ENCODE measurements at places on chromosomes 1 and 21. TPM values are rescaled to one million over a fixed set of nuclear protein-coding genes. Genes with fewer than 3 reads are reported as not detected.

DNA sequence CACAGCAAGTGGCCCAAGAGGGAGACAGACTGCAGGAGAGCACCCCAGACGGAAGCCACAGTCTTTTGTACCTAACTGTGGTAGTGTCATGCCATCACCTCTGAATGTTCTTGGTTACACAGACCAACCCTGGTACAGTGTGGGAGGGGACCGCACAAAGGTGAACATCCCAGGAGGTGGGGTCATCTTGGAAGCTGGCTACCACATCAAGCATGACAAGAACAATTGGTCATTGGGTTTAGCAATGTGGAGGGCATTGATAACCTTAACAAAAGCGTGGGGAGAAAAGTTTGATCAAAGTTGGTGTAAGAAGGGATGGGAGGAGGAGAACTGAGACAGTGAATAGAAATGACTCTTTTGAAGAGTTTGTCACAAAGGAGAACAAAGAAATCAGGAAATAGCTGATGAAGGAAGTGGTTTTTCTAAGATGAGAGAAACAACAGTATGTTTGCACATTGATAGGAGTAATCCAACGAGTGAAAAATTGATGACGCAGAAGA is 87.1 kb upstream of the CACNA1E start:
- DNase-seq: no peak

GRCh38 chr21:25999921-26000582 is 170.5 kb downstream of the APP start:
- peak; percentile 52 for DNase-seq

DNA sequence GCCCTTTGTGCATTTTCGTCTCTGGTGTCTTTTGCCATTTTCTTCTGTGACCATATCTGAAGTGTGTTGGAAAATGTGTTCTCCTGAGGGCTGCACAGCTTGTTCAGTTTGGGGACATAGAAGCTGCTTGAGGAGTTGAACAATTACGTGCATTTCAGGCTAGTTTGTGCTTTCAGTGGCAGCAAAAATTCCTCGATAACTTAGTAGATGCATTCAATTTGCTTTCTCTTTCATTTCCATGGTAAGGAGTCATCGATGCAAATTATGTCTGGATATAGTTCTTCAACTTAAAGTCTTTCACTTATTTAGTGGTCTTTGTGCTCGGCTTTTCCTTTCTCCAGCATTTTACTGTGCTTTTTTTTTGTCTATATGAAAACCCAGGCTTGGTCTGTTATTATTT is 441.5 kb downstream of the PLA2G4A start:
- DNase-seq: no peak

DNA sequence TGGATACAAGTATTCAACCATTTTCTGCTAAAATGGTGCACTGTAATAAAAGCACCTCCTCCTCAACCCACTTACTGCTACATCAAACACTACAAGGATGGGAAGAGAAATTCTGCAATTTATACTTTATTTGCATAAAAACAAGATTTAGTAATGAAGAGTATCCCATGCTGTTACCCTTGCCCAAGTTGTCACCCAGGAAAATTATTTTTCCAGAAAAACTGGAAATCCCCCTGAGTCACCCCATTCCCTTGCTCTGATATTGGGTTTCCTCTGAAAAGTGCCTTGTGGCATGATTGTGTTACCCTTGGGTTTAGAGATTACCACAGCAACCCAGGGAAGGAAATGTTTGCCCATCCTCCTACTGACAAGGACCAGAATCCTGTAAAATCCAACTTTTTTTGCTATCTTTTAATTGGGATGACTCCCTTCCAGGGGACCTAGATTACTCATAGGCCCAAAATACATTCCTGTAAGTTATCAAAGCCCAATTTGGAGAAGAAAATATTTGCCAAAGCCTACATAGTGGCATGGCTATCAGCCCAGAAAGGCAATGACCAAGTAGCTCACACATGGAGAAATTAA is 16.5 kb upstream of the ZC3H11B start:
- DNase-seq: no peak

Gene AMIGO1
- 5.0 TPM for total RNA-seq

DNA sequence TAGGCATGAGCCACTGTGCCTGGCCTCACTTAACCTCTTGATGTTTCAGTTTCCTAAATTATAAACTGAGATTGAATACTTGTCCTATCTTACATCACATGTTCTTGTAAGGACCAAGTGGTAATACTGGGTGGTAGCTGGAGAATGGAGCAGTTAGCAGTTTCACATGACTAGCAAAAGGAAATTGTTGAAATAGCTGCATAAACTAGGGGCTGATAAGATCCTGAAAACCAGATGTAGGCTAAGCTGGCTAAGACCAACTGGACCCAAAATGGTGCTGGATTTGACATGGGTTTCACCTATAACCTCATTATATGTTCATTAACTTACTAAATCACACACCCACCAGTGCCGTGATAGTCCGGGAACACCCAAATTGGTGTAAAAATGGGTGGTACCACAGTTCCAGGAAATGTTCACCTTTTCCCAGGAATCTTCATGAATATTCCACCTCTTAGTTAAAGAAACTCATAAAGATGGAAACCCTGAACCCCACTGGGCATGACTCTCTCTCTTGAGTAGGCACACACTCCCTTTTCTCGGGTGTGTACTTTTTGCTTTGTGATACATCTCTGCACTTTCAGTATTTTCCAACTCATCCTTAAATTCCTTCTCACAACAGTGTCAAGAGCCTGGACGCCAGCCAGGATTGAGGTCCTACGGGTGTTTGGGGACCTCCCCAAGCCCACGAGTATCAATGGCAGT is at the start of gene PAPPA2:
PAPPA2 (plus strand) TSS at position 502 of the 705 bp plus-strand sequence. CDS start 93,148 bp downstream, outside the sequence.
- DNase-seq: no peak

DNA sequence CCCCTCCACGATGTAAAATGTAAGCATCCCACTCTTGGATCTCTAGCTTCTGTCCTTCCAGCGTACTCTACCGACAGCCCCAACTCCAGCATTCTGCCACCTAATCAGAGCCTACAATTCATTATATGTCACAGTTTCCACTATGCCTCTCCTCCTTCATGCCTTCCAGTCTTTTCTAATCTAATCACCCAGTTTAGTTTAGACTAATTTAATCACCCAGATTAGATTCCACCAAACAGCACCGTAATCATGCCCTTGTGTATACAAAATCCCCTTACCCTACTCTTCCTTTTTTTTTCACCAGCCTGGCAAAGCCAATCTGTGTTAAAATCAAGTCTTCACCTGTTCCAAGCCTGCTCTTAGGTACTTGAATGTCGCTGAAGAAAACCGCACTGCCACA is 49.8 kb upstream of the KANK4 start:
- no peak for DNase-seq

DNA sequence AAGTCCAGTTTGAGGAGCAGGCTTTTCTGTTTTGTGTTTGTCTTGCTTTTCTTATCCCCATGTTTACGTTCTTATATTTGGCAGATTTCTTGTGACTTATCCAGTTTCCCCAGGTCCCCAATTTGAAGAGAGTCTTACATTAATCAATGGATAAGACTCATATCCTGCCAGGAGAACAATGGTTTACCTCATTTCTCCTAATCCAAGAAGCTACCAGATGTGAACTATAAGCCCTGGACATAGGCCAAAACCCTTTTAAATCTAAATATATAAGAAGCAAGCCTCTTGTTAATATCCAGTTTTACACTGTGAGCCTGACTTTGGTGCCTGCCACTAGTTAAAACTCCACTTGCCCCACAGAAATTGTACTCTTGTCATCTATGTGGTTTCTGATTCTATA is 15.1 kb upstream of the COP1 start:
- no peak for DNase-seq

Gene MYCL
- total RNA-seq: 0.70 TPM

- no peak for DNase-seq
These were observed 44.1 kb upstream of the PALMD start for GRCh38 chr1:99601709-99602403.

GRCh38 chr1:85452948-85453347 is 12.0 kb downstream of the DDAH1 start:
- DNase-seq: no peak

- no peak for DNase-seq
These were observed 2222.6 kb downstream of the MRPL39 start for GRCh38 chr21:23384679-23385078.

- DNase-seq: no peak
These were observed 51.0 kb downstream of the GADD45A start for GRCh38 chr1:67735806-67736627.

- DNase-seq: no peak
These were observed 2.2 kb upstream of the LAPTM5 start for GRCh38 chr1:30759718-30760281.

- DNase-seq: no peak
These were observed 62.3 kb downstream of the LDLRAD2 start for GRCh38 chr1:21874328-21874727.

DNA sequence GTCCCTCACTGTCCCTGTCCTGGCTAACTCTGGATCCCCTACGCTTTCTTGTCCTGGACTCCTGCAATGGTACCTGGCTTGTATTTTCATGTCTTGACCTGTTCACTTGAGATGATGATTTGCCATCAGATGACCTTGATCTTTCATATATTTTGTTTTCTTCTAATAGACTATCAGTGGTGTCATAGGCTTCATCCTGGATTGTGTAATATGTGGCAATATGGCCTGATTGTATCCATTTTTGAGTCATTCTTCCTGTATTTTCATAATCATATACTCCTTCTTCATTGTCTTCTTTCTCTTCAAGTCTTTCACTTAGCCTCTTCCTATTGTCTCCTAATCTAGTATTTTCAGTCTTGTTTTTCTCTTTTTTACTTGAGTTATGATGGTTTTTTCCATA is 11.1 kb downstream of the FLG start:
- DNase-seq: no peak

Gene FMO3
- total RNA-seq: not detected

DNA sequence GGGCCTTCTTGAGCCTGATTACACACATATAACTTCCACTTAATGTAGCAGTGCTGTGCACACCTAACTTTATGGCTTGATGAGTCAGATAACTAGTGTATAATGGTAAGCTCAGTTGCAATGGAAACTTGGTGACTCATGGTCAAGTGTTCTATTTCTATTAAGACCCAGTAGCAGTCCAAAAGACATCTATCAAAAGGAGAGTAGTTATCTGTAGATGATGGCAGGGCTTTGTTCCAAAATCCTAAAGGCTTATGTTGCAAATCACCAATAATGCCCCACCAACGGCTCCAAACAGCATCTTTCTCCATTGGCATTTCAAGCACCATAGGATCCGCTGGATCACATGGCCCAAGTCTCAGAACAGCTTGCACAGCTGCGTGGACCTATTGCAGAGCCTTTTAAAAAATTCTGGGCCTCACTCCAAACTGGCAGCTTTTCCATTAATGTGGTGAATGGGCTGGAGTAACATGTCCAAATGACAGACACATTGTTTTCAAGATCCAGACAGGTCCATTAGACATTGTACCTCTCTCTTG is 566.8 kb upstream of the USP24 start:
- DNase-seq: no peak

Gene VN1R5
- total RNA-seq: not detected

Gene MYOG
- total RNA-seq: not detected

Gene NPR1
- not detected for total RNA-seq

Gene ATAD3C
- 1.5 TPM for total RNA-seq

- DNase-seq: no peak
These were observed 33.2 kb upstream of the KIAA0040 start for GRCh38 chr1:175225805-175226129.

Gene THEM5
- not detected for total RNA-seq

DNA sequence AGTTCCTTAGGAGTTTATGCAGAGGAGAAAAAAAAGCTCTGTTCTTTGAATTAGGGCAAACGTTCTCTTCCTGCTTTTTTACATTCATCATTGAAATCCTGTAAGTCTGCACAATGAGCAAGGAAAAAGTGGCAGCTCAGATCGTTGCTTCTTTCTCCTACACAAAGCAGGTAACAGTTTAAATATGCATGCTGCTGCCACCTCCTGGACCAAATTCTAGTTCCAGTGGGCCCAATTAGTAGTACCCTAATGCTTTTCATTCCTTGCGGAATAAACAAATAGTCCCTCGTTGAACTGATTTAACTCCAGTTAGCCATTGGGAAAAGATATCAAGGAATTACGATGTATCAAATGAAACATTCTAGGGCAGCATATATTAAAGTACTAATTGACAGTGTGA is 20.1 kb downstream of the YTHDF2 start:
- DNase-seq: no peak

Gene NAV1
- 2.5 TPM for total RNA-seq

Gene DAB1
- total RNA-seq: not detected

DNA sequence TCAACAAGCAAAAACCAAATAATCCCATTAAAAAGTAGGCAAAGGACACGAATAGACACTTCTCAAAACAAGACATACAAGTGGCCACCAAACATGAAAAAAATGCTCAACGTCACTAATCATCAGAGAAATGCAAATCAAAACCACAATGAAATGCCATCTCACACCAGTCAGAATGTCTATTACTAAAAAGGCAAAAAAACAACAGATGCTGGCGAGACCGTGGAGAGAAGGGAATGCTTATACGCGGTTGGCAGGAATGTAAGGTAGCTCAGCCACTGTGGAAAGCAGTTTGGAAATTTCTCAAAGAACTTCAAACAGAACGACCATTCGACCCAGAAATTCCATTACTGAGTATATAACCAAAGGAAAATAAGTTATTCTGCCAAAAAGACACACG is 145.1 kb upstream of the EDN2 start:
- DNase-seq: no peak

- DNase-seq: no peak
These were observed 26.8 kb downstream of the TMPRSS2 start for GRCh38 chr21:41481191-41481590.

- DNase-seq: no peak
These were observed 16.2 kb downstream of the FOXO6 start for GRCh38 chr1:41377397-41377796.

GRCh38 chr1:218330043-218330623 is 15.0 kb upstream of the TGFB2 start:
- peak; percentile 68 for DNase-seq

- DNase-seq: no peak
These were observed 5.2 kb upstream of the TARBP1 start for GRCh38 chr1:234484218-234484617.

Gene ASPM
- total RNA-seq: 1.9 TPM

Gene GFI1
- total RNA-seq: 42.7 TPM

GRCh38 chr1:14964711-14965055 is 188.9 kb upstream of the TMEM51 start:
- no peak for DNase-seq

Gene TTC24
- total RNA-seq: 4.1 TPM

Gene F3
- 2.5 TPM for total RNA-seq

DNA sequence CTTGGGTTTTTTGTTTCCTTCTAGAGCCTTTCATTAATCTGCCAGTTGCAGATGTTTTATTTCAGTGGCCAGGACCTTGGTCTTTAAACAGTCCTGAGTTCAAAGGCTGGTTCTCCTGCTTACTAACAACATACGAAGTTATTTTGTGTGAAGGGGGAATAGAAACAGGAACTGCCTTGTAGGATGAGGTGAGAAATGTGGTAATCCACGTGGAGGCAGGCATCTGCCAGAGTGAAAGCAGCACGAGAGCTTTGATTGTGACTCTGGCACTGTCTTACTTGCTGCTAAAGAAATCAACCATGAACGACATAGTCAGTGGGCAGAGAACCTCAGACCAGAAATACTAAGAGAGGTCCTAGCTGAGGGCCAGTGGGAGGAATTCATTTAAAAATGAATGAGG is 30.4 kb downstream of the TMEM63A start:
- no peak for DNase-seq

GRCh38 chr1:173202424-173203145 is 4.5 kb downstream of the TNFSF4 start:
- DNase-seq: peak; percentile 56

- DNase-seq: no peak
These were observed 15.5 kb upstream of the SMG7 start for GRCh38 chr1:183456826-183457225.

- DNase-seq: no peak
These were observed 33.9 kb upstream of the RGS8 start for GRCh38 chr1:182718311-182718710.

Measured in natural killer cell (primary cell).